Inflammatory macrophage (primary cell): ENCODE measurements at places on chromosomes 3 and 15.

GRCh38 chr15:73979636-73980035, 12.5 kb downstream of the STOML1 start:
- no peak for DNase-seq

DNA sequence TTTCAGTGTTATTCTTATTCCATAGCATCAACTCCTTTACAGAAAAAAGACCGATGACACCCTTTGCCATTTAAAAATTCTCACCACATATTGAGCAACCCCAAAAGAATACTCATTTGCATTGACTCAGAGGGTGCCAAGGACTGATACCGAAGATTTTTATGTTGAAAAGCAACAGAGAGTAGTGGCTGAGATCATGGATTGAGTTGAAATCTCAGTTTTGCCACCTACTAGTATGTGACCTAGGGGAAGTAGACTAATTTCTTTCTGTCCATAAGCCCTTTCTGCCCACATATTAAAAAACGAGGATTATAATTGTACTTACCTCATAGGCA, 313.9 kb upstream of the SATB1 start:
- DNase-seq = peak; percentile 83

GRCh38 chr3:45896956-45897355, 10.6 kb downstream of the CCR9 start:
- no peak for DNase-seq

DNA sequence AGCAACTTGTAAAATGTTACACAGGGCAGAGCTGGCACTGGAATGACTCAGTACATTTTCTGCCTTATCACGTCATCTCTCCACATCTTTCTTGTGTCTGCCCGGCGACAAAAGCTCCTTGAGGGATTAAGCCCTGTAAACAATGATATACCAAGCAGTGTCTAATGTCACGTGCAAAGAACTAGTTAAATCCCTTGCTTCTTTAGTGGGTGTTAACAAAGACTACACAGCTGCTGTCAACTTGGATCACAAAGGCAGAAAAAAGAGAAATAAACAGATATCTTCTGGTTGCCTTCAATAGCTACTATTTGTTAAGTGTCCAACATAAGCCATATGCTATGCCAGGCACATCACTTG, 48.1 kb upstream of the FRMD4B start:
- no peak for DNase-seq

GRCh38 chr3:168289471-168290008, 193.8 kb upstream of the GOLIM4 start:
- DNase-seq = no peak

DNA sequence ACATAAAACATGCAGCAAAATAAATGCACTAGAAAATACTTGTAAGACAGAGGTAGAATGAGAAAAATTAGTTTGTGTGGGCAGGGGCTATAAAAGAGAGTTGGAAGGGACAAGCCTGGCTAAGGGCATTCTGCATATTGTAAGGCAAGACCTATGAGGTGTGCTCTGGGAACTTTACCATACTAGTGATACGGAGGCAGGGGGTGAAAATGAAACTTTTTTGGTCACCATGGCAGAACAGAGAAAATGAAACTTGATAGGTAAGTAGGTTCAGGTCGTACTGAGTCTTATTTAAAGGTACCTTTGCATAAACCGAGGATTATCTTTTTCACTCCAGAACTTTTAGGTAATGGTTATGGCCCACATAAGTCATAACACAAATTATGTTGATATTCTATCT, 74.7 kb upstream of the ACKR4 start:
- no peak for DNase-seq

DNA sequence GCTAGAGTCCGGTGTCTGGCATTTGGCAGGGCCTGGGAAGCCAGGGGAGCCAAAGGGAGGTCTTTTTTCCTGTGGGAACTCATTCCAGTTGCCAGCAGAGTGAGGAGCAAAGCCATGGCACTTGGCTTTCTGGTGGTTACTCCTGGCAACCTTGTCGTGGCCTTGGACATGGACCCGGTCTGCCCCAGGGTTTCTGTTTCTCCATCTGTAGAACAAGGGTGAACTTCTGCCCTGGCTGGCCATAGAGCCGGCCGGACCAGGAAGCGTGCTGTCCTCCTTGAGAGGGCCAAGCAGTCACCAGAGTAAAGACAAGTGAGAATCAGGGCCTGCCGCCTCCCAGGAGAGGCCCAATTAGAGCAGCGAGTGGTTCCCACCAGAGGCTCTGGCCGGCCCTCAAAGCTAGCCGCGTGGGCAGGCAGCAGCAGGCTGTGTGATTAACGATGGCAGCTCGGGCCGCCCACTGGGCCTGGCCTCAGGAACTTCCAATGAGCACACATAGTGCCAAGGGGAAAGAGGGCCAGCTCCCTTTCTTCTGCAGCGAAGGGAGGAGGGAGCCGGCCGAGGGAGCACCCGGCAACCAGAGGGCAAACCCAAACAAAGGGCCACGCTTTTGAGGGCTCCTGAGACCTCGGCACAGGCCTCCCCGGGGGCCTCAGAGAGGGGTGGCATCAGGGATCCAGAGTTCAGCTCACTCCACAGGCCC, 29.1 kb upstream of the ELP6 start:
- peak; percentile 30 for DNase-seq

- DNase-seq = no peak
Measured at GRCh38 chr3:141844108-141844507, 32.3 kb upstream of the ATP1B3 start.

- no peak for DNase-seq
Measured at GRCh38 chr15:69118089-69118488, 42.3 kb upstream of the GLCE start.

- DNase-seq = no peak
Measured at GRCh38 chr15:100500226-100500990, 28.3 kb downstream of the CERS3 start.

- peak; percentile 22 for DNase-seq
Measured at GRCh38 chr3:41199866-41200668, 762 bp downstream of the CTNNB1 start.

GRCh38 chr3:141386611-141387111, 18.4 kb downstream of the ZBTB38 start:
- DNase-seq = no peak

DNA sequence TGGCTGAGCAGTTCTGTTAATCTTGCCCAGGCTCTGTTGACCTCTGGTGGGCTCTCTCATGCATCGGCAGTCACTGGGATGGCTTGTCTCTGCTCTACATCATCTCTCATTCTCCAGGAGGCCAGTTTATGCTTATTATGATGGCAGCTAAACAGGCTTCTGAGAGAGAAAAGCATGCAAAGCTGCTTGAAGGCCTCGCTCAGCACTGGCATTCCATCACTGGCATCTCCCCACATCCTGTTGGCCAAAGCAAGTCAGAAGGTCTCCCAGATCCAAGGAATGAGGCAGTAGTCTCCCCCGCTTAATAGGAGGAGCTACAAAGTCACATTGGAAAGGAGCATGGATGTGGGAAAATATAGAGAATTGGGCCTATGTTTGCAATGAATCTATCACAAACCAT, 212.6 kb downstream of the ZNF621 start:
- DNase-seq = no peak

DNA sequence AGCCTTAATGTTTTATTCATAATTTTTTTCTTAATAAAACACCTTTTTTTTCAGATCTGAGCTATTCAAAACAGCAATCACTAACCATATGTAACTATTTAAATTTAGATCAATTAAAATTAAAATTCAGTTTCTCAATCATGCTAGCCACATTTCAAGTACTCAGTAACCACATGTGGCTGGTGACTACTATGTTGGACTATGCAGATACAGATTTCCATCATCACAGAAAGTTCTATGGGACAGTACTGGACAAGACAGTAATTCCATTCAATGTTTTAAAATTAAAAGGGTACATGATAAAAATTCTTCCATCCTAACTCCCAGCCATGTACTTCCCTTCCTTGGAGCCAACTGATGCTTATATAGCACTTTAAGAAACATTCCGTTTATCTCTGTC, 119.3 kb downstream of the GLDN start:
- no peak for DNase-seq

- DNase-seq = peak; percentile 36
Measured at GRCh38 chr3:154105218-154105975, 15.8 kb upstream of the ARHGEF26 start.

GRCh38 chr3:9111866-9112265, 137.6 kb downstream of the SRGAP3 start:
- DNase-seq = no peak

DNA sequence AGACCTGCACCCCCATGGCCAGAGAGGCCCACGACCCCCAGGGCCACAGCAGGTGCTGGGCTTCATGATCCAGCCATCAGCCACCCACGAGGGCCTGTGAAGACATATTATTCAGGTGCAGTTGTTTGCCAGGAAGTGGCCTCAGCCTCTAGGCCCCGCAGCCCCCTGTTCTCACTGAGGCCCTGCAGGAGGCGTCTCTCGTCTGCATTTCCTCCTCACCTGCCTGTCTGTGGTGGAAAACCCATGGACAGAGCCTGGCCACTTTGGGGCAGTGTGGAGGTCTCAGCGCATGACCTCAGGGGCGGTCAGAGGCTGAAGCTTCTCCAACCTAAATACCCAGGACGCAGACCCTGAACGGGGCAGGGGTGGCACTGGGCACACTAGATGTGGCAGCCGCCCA, 18.6 kb downstream of the UROC1 start:
- no peak for DNase-seq

GRCh38 chr3:721086-721485, 371.7 kb upstream of the CNTN6 start:
- no peak for DNase-seq

DNA sequence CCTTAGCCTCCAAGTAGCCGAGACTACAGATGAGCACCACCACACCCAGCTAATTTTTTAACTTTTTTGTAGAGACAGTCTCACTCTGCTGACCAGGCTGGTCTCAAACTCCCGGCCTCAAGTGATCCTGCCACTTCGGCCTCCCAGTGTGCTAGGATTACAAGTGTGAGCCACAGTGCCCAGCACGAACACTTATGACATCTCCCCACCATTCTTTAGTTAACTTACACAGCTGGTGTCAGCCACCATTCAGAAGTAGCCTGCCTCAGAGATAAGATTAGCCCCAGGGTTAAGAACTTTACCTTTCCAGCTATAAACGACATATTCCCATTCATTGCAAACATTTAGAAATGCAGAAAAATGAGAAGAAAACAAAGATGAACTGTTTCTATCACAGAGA, 58.2 kb downstream of the TRPM7 start:
- no peak for DNase-seq

- no peak for DNase-seq
Measured at GRCh38 chr3:48848816-48849515, 1.3 kb upstream of the PRKAR2A start.

- no peak for DNase-seq
Measured at GRCh38 chr3:123586968-123587367, 2.1 kb upstream of the HACD2 start.

- no peak for DNase-seq
Measured at GRCh38 chr3:136495213-136495612, 245.1 kb downstream of the PCCB start.

DNA sequence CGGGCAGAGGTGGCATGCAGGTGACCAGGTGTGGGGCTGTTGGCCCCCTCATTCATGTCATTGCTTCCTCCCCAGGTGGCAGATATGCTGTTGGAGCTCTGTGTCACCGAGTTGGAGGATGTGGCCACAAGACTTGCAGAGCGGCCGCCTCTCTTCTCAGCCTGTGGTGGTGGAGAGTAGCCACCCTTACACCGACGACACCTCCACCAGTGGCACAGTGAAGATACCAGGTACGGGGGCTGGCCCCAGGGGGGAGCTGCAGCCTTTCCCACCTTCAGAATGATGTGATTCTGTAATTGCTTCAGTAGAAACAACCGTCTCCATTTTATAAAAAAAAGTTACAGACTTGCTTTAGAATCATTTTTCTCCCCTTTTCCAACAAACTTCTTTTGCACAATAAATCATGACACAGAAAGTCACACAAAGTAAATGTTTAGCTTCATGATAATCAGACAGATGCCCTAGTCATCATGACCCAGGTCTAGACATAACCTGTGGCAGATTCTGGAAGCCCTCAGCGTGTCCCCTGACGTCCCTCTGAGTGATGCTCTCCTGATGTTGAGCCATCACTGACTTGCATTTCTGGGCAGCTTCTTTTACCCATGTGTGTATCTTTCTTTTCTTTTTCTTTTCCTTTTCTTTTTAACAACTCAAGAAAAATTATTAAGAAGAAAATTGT, 76.0 kb upstream of the FAN1 start:
- no peak for DNase-seq

DNA sequence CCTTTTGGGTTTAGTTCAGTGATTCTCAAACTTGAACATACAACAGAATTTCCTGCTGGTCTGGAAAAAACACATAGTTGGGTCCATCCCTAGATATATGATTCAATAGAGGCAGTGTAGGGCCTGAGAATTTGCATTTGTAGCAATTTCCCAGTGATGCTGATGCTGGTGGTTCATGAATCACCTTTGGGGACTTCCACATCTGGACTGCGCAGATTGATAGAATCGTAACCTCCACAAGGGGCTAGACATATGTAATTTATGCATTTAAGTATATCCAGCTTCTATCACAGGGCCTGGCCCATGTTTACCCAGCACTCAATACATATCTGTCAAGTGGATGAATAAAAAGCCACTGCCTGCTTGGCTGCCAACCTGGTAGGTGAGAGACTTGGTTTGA, 33.8 kb upstream of the SUCLG2 start:
- DNase-seq = no peak

- DNase-seq = peak; percentile 93
Measured at GRCh38 chr15:41013691-41014414, 60.6 kb downstream of the CHAC1 start.

DNA sequence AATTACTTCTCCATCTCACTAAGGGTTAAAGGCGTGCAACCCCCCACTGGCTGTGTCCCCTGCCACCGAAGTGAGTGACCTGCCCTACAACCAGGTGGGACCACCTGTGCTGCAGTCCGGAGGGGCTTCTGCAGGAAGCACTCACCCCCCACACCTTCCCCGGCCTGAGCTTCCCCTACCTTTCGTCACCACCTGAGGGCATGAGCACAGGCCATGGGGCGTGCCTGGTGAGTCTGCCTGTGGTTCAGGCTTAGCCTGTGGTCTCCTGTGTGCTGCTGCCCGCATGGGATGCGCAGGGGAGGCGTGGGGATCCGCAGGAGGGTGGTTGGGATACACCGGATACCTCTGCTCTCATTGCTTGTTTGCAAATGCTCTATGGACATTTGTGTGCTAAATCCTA, 46.0 kb downstream of the KLHL25 start:
- no peak for DNase-seq

DNA sequence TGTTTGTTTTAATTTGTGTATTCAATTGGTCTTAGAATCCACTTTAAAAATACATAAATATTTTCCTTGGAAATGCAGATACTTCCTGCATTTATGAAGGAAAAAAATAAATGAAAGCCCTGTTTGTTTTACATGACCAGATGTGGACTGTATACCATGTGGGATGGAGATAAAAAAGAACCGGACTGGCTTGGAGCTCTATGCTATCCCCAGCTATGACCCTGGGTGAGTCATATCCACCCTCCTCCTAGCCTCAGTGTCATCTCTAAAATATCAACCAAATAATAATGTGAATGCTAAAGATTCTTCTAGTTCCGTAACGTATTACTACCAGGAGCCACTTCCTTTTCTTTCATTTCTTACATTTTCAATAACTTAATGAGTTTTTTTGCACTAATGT, 44.5 kb upstream of the PDZRN3 start:
- no peak for DNase-seq

- no peak for DNase-seq
Measured at GRCh38 chr3:41601404-41601987, 360.4 kb downstream of the ULK4 start.

- DNase-seq = no peak
Measured at GRCh38 chr3:134228479-134228878, 22.2 kb downstream of the RYK start.

- no peak for DNase-seq
Measured at GRCh38 chr15:73888224-73889041, 15.1 kb downstream of the TBC1D21 start.

- peak; percentile 65 for DNase-seq
Measured at GRCh38 chr15:74291101-74292071, 55.3 kb downstream of the CCDC33 start.
